ENCODE measurements at places on chromosomes 4 and X.
A peak's percentile ranks its signal among the peaks of the same experiment; 100 is the strongest.

DNA sequence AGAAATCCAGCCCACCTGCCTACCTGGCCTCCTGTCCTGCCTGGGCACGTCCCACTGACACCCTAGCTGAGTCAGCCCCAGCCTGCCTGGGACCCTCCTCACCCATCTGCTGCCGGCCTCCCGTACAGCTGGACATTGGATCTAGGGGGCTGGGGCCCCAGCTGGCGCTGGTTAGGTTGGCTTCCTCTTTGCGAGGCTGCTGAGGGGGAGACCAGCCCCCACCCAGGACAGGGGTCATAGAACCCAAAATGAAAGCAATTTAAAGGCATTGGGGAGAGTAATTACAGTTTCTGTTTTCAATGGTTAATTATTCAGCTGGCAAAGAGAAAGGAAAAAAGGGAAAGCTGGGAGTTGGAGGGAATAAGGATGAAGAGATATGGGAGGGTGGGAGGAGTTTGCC, 15.8 kb downstream of the EFNB1 start:
- DNase-seq, result no peak

DNA sequence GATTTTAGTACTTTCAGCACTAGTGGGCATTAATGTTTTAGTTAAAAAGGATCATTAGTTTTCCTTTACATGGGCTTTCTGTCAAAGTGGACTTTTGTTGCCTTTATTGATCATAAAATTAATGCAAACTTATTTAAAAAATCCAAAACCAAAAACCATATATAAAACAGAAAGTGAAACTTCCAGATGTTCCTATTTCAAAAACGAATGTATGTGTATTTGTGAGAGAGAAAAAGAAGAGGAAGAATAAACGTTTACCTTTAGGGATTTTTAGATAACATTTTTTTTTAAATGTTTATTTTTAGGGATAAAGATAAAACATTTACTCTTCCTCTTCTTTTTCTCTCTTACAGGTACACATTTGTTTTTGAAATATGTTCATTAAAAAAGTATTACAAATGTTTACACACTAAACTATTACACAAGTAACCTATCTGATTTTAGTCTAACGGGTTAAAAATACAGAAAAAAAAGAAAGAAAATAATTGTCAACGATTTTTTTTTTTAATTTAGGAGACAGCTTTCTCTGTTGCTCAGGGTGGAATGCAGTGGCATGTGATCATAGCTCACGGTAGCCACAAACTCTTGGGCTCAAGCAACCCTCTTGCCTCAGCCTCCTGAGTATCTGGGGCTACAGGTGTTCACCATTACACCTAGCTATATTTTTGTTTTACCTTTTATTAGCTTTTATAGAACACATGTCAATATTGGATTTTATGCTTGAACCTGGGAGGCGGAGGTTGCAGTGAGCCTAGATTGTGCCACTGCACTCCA, 16.8 kb upstream of the COX18 start:
- DNase-seq, result no peak

GRCh38 chrX:129077424-129078170, 445.7 kb downstream of the SMARCA1 start:
- DNase-seq, result no peak

DNA sequence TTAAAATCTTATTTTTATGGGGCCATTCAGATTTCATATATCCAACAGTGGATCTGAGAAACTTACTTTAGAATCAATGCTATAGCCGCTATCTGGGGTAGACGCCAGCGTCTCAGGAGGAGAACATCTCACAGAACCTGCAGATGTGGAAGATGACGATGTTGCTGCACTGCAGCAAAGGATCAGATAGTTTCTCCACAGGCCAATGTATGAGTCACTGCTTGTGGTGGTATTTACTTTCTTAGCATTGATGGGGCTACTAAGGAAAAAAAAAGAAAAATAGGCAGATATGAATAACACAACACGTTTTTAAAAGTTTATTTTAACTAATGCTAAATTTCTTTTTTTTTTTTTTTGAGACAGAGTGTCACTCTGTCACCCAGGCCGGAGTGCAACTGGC, 85.9 kb downstream of the ZAR1 start:
- DNase-seq, result no peak

- DNase-seq, result no peak
Measured at GRCh38 chr4:153748378-153748777, 11.4 kb downstream of the RNF175 start.

GRCh38 chr4:11323771-11324170, 104.9 kb downstream of the HS3ST1 start:
- DNase-seq, result no peak

GRCh38 chr4:56575820-56576429, 70.3 kb downstream of the ARL9 start:
- peak; percentile 24 for DNase-seq

GRCh38 chr4:41784191-41784979, 35.9 kb upstream of the PHOX2B start:
- no peak for DNase-seq

DNA sequence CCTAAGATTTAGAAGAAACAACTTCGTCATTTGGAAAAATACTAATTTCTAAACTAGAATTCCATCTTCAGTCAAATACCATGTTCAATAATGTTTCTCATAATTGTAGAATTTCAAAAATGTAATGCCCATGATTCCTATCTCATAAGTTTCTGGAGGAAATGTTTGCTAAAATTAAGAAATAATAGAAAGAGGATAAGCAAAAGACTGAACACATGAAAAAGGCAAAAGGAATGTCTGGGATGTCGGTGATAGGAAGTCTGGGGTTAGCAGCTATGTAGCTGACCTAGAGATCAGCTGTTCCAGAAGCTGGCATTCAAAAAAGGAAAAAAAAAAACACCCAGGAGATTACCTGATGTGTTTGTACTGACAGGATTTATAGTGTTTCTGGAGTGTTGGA, 18.9 kb upstream of the PCDH10 start:
- DNase-seq, result no peak

GRCh38 chr4:39357002-39357401, 9.2 kb downstream of the RFC1 start:
- no peak for DNase-seq

DNA sequence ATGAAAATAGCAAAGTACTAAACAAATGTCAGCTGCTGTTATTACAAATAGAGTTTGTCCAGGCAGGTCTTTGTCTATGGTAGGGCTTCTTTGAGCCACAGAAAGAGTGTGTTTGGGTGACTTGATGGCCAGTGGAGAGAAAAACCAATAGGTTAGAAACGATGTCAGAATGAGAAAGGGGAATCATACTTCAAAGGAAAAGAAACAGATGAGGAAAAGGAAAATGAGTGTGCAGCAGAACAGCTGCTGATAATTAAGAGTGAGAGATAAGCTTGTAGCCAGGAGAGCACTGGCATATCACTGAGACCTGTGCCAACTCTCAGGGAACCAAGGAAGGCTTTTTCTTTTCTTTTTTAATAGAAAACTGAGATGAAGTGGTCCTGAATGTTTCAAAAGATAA, 257.2 kb downstream of the ARHGAP24 start:
- no peak for DNase-seq

DNA sequence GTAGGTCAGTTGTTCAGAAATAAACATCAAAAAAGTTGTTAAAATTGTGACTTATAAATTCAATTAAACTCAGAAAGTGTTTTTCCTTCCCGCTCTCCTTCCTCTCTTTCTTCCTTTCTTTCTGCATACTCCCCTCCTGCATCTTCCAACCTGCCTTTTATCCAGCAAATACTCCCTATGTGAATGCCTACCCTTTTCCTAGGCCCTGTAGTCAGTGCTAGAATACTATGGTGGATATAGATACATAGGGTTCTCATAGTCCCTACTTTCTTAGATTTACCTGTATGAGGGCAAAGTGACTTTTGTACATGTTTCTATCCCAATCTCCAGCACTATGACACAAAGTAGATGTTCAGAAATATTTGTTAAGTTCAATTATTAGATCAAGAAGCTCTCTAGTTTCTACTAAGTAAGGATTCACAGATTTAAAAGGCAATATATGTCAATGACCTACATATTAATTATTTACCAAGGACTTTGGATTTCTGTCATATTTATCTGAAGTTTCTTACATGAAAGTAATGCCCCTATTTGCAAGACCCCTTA, 732 bp downstream of the SULT1E1 start:
- DNase-seq, result no peak

GRCh38 chrX:3811331-3812311, 98.2 kb upstream of the PRKX start:
- peak; percentile 41 for DNase-seq

- DNase-seq, result peak; percentile 4
Measured at GRCh38 chrX:23616361-23616760, 50.9 kb upstream of the PRDX4 start.

- DNase-seq, result no peak
Measured at GRCh38 chr4:54073271-54073880, 9.0 kb upstream of the CHIC2 start.

DNA sequence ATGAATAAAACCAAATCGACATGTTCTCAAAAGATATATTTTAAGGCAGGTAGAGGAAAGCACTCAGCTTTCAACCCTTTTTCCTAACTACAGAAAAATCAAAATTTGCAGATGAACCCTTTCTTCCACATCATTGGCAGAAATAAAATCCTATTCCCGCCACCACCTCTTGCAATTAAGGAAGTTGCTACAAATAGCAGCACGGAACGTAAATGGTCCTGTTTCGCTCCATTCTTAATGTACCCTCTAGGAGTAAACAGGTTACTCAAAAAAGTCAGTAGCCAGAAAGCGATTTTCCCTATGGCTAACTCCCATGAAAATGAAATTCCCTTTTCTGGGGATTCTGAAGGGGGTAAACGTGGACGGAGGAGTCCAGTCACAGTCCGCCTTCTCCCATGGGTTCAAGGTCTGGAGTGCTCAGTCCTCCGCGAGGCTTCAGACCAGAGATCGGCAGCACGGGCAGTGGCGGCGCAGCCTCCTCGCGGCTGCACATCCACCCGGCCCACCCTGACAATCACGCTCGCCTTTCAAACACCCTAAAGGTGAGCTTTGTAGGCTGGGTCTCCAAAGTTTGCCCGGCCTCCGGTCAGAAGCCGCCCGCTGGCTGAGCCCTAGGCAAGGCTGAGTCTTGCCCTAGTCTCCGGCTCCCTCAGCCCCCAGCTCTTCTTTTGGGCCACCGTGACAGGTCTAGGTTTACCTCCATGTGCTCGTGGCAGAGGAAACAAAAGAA, 1.8 kb downstream of the ATP11C start:
- DNase-seq, result peak; percentile 1

DNA sequence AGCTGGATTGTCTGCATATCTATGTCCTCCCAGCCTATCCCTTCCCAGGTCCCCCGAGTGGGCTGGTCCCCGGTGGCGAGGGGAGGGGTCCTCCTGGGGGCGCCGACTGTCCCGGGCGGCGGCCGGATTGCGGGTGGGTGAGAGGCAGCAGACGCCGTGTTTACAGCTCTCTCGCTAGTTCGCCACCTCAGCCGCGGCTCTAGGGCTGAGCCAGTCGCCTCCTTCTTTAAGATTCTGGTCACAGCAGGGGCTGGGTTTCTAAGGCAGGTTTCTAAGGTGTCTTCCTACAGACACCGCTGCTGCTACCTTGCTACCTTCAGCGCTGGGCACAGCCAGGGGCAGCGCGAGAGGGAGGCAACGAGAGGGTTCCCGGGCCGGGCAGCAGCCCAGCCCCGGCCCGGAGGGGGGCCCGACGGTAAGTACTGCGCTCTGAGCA, 57.2 kb downstream of the FRMPD3 start:
- no peak for DNase-seq

DNA sequence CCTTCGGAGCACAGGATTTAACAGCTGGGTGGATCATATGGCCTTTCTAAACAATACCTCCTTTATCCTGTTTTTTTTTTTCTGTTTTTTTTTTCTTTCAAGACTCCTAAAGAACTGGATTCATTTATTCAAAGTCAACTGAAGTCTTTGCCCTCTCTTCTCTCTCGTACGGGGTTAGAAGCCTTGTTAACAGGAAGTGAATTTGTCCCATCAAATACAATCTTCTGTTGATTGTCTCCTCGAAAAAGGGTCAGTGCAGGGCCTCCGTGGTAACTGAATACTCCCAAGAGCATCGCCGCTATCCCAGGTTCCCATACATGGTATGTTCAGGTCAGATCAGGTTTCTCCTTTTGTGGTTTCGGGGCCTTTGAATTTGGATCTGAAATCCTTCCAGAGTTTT, 1.8 kb upstream of the TMEM128 start:
- no peak for DNase-seq

DNA sequence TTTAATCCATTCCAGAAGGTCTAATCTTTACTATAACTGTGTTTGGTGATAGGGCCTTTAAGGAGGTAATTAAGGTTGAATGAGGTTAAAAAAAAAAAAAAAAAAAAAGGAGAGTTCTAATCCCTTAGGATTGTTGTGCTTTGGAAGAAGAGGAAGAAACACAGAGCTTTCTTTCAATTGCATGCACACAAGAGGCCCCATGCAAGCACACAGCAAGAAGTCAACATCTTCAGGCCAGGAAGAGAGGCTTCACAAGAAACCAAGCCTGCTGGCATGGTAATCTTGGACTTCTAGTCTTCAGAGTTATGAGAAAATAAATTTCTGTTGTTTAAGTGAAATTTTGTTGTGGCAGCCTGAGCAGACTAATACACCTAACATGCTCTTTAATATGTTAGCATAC, 118.6 kb downstream of the NAA11 start:
- no peak for DNase-seq

DNA sequence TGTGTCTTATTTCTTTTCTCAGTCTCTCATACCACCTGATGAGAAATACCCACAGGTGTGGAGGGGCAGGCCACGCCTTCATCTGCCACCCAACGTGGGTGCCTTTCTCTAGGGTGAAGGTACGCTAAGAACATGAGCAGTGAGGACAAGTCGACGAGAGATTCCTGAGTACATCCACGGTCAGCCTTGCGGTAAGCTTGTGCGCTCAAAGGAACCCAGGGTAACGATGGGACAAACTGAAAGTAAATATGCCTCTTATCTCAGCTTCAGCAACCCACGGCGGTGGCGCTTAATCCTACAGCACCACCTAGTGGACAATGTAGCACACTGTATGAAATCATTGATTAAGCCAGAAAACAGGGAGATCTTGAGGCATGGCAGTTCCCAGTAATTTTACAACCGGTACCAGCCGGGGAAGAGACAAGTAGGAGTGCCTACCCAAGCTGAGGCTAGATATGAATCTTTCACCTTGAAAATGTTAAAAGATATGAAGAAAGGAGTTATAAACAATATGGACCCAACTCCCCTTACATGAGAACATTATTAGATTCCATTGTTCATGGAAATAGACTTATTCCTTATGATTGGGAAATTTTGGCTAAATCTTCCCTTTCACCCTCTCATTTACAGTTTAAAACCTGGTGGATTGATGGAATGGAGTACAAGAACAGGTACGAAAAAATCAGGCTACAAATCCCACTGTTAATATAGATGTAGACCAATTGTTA, 63.0 kb downstream of the ZNF732 start:
- peak; percentile 92 for DNase-seq

- no peak for DNase-seq
Measured at GRCh38 chr4:42342459-42342858, 54.8 kb upstream of the SHISA3 start.

GRCh38 chr4:150229520-150229919, 151.3 kb downstream of the DCLK2 start:
- DNase-seq, result no peak

GRCh38 chr4:70902577-70903290, 565 bp downstream of the MOB1B start:
- DNase-seq, result peak; percentile 44

All from pons (tissue), 1 donor.